ENCODE measurements at places on chromosomes 4 and X.

DNA sequence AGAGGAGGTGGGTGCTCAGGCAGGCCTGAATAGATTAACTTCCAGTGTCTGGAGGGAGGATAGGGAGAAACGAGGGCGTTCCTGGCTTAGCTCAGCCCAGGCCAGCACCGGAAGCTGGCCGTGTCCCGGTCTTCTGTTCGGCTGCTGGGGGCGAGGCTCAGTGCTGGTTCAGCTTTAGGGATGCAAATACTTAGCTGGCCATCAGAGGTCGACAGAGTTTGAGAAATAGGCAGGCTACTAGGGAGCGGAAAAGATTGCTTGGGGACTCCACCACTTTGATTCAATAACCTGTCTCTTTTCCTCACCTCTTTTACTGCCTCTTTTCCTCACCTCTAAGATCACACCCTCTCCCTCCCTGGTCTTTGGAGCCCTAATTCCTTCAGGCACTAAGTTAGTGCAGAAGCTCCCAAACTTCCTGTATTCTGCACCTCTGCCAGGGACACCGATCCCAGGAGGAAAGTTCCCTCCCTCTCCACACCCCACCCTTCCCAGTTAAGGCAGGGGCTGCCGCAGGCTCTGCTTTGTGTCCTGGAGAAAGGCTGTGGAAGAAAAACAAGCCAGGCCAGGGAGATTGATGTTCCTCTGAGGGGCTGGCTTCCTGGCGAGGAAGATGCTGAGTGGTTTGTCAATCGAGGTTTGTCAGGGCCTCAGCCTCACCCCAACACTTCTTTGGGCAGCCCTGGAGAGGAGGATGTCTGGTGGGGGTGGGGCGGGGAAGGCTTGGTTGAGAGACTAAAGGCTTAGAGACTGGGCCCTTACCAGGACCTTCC is 6.0 kb upstream of the EFNB1 start:
- peak; percentile 24 for DNase-seq

DNA sequence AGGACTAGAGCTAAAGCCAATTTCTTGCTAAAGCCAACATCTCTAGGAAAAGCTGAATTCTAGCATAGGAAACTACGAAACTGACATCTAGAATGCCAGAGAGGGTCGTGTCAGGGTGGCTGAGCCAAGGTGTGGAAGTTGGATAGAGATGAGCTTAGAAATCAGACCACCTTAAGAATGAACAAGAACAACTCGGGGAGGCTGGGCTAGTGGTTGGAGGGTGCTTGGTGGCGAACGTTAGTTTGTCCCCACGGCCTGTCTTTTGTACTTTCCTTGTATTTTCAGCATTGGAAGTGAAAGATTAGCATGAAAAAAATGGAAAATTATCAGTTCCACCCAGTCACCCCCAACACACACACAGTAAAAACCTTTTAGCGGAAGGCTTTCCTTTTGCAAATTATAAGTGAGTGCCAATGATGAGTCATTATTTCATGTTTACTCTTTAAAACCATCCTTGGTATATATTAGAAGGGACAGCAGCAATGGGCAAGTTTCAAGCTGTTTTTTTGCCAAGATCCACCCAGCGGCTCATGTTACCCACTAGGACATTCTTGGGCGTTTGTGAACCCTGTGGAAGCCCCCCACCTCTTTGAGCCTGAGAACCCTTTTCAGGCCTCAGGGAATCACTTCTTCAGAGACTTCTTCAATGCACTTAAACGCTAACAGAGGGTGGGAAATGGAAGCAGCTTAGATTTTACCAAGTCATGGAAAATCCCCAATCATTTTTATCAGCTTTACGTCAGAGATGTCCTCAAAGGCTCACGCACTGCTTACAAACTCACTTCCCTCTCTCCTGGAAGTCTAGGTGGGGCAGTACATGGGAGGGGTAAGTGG is 4.9 kb upstream of the PPEF1 start:
- no peak for DNase-seq

GRCh38 chrX:97401586-97402136 is 518.0 kb downstream of the RPA4 start:
- DNase-seq, result no peak

DNA sequence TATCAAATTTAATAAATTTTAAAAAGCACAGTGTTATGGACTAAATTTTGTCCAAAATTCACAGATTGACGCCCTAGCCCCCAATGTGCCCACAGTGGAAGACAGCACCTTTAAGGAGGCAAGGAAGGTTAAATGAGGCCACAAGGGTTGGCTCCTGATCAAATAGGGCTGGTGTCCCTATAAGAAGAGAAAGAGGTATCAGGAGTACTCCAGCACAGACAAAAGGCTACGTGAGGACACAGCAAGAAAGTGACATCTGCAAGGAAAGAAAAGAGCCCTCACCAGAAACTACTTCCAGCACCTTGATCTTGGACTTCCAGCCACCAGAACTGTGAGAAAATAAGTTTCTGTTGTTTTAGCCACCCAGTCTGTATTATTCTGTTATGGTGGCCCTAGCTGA is 48.8 kb downstream of the FAM13A start:
- DNase-seq, result no peak

DNA sequence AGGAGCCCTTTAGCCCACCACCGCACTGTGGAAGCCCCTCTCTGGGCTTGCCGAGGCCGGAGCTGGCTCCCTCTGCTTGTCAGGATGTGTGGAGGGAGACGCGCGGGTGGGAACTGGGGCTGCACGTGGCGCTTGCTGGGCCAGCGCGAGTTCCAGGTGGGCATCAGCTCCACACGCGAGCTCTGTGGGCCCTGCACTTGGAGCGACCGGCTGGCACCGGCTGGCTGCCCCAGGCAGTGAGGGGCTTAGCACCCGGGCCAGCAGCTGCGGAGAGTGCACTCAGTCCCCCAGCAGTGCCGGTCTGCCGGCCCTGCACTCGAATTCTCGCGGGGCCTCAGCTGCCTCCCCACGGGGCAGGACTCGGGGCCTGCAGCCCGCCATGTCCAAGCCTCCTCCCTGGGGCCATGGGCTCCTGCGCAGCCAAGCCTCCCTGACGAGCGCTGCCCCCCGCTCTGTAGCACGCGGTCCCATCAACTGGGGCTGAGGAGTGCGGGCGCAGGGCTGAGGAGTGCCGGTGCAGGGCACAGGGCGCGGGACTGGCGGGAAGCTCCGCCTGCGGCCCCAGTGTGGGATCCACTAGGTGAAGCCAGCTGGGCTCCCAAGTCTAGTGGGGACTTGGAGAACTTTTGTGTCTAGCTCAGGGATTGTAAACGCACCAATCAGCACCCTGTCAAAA is 93.6 kb downstream of the DTHD1 start:
- DNase-seq, result no peak

DNA sequence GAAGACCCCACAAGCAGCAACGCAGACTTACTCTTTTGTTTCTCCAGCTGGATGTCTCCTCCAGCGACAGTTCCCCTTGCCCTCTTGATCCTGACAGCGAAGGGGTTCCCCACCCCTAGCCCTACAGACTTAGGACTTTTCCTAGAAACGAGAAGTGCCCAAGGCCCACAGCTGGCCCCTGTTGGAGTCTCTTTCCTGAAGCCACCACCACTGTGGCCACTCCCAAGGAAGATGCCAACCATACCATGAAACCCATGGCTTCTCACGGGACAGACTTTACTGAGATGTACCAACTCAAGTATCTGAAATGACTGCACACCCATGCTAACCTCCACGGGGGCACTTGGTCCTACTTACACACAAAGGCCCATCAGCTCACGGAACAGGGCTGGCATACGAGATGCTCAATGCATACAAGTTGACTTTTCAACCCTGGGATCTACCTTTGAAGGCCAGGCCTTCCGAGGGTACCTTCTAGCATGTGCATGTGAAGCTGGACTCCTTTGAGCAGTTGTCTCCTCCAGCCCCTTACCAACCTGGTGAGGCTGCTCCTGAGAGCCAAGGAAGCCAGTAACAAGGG is 924 bp upstream of the IRAK1 start:
- DNase-seq, result no peak

DNA sequence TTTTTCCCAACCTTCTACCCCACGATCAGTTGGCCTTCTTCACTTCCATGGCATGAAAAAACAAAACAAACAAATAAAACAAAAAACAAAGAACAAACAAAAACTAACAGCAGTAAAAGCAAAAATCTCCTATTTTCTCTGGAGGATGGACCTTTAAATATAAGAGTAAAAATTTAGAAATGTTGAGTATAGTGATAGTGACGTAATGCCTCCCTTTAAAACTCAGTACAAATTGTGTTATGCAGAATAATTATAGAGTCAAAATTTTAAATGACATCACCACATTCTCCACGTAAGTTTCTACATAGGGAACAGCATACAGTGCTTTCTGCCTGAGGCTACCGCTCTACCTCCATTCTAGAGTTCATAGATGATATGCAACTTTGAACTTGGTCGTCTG is 2156.4 kb downstream of the PCDH7 start:
- DNase-seq, result no peak

- DNase-seq, result no peak
These were observed 578 bp downstream of the APOOL start for GRCh38 chrX:85004255-85004654.

DNA sequence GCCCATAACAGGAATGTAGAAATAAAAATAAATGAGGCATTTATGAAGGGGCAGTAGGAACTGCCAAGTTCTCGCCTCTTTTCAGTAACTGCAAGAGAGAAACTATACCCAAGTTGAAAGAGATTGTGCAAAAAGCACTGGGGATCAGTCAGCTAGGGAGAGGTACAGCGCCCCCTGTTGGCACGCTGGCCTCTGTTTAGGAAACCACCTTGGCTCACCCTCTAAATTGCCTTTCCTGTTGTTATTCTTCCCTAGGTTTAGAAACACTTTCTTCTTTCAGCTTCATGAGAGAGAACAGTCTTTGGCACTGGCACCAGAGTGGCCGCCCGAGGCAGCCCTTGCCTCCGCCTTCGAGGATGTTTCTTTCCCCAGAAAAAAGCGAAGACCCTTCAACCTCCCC is 348.5 kb downstream of the MID1IP1 start:
- DNase-seq, result peak; percentile 79

DNA sequence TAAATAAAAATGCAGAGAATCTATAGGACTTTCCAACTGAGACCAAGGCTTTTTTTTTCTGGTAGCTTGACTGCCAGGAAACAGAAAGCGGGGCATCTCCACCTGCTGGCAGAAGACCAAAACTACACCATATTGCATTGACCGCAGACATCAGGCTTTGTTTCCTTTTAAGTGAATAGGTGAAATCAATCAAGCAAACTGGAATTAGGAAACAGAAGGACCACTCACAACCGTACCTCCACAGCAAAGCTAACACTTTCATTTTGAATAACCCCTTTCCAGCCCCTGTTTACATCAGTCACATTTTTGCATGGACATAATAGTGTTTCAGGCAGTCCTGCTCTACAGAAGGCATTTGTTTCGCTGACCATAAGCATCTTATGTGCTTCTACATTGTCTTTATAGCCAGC is 218.2 kb downstream of the IDS start:
- peak; percentile 40 for DNase-seq

DNA sequence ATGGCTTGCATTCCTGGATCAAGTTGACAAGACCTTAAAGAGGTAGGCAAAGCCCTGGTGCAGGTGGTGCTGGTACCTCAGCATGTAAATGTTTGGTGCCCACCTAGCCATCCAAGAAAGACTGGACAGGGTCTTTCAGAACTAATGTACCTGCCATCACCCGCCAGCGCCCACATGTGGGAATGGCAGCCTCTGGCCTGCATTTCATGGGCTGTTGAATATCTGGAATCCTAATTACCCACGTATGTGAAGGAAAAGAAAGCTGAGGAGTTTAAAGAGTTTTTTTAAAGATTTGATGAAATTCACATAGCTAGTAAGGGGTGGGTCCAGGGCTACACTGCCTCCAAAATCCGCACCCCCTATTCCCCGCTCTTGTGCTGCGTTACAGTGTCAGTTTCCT is 8.6 kb upstream of the CCDC149 start:
- DNase-seq, result no peak

- DNase-seq, result no peak
These were observed 34.7 kb upstream of the SORCS2 start for GRCh38 chr4:7157666-7158065.

DNA sequence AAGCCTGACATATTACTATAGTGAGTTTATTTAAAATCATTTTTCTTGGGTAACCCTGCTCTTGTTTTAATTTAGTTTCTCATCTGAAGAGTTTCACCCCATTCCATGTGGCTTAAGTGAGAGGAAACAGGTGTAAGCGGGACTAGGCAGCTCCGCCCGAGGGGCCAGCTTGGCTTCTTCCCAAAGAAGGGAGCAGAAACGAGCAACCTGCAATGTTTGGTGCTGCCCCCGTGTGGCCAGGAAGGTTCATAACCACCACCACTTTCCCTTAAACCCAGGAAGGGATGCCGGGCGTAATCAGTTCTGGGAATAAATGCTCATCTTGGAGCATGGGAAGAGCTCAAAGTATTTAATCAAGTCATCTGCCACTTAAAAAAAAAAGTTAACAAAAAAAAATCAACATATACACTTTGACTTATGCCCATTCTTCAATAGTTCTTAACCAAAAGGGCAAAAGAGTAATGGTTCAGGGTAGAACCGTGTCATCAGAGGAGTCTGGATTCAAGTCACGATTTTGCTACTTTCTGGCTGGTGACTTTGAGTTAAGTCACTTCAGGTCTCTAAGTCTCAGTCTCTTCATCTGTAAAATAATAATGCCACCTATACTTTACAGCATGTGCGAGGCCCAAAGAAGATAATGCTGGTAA is 147.9 kb downstream of the NSUN7 start:
- peak; percentile 53 for DNase-seq

DNA sequence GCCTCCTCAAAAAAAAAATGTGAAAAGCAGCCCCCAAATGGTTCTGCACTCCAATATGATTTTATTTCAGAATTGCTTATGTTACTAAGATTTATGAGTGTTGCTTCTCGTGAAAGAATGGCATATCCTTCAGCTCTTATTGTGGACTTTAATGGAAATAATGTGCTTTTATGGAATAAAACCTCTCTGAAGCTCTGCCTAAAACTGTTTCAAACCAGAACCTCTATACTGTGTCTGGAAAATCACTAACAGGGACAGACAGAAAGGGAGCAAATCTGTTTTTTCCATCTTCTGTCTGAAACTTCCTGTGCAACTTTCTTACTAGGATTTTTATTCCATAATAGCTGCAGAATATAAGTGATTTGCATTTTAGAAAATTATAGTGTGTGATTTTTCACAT is 493.1 kb downstream of the ANKRD50 start:
- DNase-seq, result no peak

GRCh38 chr4:174467107-174467506 is 55.2 kb downstream of the HPGD start:
- no peak for DNase-seq

DNA sequence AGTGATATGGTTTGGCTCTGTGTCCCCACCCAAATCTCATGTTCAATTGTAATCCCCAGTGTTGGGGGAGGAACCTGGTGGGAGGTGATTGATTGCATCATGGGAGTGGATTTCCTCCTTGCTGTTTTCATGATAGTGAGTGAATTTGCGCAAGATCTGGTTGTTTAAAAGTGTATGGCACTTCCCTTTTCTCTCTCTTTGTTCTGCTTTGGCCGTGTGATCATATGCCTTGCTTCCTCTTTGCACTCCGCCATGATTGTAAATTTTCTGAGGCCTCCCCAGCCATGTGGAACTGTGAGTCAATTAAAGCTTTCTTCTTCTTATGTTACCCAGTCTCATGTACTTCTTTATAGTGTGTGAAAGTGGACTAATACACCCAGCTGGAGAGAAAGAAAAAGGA is 113.0 kb upstream of the AADAT start:
- DNase-seq, result no peak

Data from NCI-H1694 (cell line).